ENCODE measurements at places on chromosomes 13 and 19. TPM values are rescaled to one million over a fixed set of nuclear protein-coding genes. Genes with fewer than 3 reads are reported as not detected.

Gene FSD1
- not detected for total RNA-seq

GRCh38 chr19:7607874-7608560 lies 12.4 kb downstream of the CAMSAP3 start:
- no peak overlapping the region for H3K4me3 ChIP-seq
- H3K27ac ChIP-seq = no peak overlapping the region
- H3K27me3 ChIP-seq = no peaks in the 10 kb centered on the region
- no peak for DNase-seq
- H3K36me3 ChIP-seq = peaks cover 6% of the 10 kb centered on the region

Gene BCAM
- total RNA-seq = 20.2 TPM

DNA sequence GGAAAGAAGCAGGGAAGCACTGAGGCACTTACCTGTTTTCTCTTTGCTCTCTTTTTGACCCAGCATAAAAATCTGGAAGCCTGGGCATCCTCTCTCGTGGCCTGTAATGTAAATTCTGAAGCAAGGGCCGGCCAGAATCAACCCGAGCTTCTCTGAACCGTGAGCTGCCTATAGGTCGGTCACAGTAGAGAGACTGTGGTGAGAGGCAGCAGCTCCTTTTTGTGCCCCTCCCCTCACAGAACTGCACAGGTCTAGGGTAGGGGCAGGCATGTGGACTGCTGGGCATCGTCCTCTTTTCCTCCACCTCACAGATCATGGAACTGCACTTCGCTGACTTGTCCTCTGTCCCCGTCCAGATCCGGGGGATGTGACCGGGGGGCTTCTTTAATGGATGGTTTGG lies 12.5 kb downstream of the FAM124A start:
- no peaks in the 10 kb centered on the region for H3K36me3 ChIP-seq
- H3K27me3 ChIP-seq = no peaks in the 10 kb centered on the region
- peaks cover 3% of the 10 kb centered on the region for H3K4me1 ChIP-seq
- H3K4me3 ChIP-seq = no peak overlapping the region
- H3K27ac ChIP-seq = no peak overlapping the region

DNA sequence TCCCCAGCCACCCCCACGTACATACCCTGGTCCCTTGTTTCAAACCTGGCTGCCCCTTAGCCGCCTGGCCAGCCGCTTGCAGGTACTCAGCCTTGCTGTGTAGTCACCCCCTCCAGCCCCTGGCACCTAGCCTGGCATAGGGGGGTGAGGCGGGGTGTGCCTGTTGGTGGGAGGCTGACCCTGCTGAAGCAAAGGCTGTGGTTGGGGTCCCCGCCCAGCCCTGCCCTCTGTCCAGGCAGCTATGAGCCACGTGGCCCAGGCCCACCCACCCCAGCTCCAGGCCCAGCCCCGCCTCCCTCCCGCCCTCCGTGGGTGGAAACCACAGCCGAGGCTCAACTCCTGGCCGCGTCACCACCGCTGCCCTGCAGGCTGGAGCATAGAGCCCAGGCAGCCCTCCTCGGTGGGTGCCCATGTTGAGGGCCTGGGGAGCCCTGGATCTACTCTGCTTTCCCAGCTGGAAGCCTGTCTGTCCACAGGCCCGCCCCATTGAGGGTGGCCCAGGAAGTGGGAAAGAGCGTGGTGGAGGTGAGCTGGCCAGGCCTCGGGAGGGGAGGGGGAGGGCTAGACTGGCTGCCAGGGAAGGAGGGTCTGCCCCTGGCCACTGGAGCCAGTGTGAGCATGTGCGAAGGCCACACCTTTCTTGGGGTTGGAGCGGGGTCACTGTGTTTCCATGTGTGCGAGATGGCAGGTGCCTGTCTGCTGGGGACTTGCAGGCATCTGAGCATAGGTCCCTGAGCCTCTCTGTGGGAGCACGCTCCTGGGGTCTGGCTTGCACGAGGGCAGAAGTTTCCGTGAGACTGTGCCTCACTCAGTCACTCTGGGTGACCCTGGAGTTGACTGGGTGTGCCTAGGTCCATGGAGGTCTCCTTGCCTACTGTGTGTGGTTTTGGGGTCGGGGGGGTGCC lies 31.0 kb downstream of the PAK4 start:
- no peak overlapping the region for H3K4me3 ChIP-seq
- H3K4me1 ChIP-seq = peaks cover 50% of the 10 kb centered on the region
- H3K36me3 ChIP-seq = no peaks in the 10 kb centered on the region

DNA sequence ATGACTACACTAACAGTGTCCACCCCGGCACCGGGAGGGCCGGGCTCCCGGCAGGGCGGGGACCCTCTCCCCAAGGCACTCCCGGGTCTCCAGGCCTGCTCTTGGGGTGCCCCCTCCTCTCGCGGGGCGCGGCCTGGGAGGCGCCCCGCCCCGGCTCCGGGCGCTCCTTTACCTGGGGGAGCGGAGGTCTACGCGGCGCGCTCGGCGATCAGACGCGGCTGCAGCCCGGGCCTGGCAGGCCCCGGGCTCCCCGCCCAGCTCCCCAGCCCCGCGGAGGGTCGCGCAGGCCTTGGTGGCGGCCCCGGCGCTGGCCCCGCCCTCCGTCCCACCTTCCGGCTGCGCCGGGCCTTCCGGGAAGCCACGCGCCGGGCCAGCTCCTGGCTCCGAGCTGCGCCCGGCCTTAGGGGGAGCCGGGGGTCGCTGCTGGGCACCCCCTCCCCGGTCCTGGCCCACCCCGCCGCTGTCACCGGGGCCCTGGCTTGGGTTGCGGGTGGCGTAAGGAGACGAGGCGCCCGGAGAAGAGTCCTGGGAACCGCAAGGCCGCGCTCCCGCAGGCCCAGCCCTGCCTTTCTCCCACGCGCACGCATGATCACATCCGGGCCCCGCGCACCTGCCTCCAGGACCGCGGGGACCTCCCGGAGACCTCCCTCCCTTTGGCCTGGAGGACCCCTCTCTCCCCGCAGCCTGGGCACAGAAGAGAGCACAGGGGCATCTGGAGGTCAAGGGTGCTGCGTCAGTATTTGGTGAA lies at the start of gene C19orf12:
TSS of gene C19orf12 (minus strand) at position 309 of the 748 bp plus-strand sequence. CDS start 6,848 bp downstream, outside the sequence.
- peak within 1 kb of the TSS; percentile 98 for H3K27ac ChIP-seq
- H3K36me3 ChIP-seq = peaks cover 10% of the 10 kb centered on the region
- no peaks in the 10 kb centered on the region for H3K27me3 ChIP-seq
- DNase-seq = no peak
- peaks cover 57% of the 10 kb centered on the region for H3K4me1 ChIP-seq
- H3K4me3 ChIP-seq = peak within 1 kb of the TSS; percentile 79

Gene LILRA6
- total RNA-seq = 0.53 TPM

DNA sequence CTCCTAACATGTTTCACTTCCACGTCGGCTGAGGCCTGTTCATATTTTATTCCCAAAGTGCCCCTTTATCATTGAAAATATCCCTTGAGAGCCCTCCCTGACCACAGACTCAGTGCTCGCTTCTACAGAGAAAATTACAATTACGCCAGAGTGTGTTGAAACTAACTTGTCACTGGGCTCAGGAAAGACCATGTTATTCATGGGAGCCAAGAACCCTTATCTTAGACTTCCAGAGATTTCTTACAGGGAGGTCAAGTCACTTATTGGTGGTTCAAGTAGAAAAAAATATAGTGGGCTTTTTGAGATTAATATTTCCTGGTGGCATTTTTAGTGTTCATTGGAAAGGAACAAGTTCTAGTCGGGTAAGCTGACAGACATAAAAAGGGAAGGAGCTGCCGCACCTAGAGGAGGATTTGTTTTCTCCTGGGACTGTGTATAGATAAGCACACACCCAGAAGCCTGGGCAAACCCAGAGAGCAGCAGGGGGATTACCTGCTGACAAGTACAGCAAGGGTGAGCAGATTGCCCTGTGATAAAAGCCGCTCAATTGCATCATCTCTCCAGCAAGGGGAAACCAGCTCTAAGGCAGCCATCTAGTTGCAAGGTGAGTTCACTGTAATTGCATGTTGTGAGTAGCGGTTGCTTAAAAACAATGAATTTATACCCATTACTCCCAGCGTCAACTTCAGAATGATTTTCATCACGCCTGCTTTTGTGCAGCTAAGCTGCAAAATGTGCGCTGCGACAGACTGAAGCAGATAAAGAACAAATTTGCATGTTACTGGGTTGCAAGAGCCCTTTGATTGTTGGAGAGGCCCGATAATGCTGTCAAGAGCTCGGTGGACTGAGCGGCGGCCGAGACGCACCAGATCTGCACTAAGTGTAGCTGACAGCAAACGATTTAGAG lies 46.2 kb downstream of the DCT start:
- H3K27me3 ChIP-seq = no peaks in the 10 kb centered on the region
- H3K27ac ChIP-seq = no peak overlapping the region
- H3K4me1 ChIP-seq = no peaks in the 10 kb centered on the region
- no peaks in the 10 kb centered on the region for H3K36me3 ChIP-seq
- no peak overlapping the region for H3K4me3 ChIP-seq

Gene HNRNPA1L2
- total RNA-seq = 2.0 TPM

Gene LIM2
- total RNA-seq = not detected

DNA sequence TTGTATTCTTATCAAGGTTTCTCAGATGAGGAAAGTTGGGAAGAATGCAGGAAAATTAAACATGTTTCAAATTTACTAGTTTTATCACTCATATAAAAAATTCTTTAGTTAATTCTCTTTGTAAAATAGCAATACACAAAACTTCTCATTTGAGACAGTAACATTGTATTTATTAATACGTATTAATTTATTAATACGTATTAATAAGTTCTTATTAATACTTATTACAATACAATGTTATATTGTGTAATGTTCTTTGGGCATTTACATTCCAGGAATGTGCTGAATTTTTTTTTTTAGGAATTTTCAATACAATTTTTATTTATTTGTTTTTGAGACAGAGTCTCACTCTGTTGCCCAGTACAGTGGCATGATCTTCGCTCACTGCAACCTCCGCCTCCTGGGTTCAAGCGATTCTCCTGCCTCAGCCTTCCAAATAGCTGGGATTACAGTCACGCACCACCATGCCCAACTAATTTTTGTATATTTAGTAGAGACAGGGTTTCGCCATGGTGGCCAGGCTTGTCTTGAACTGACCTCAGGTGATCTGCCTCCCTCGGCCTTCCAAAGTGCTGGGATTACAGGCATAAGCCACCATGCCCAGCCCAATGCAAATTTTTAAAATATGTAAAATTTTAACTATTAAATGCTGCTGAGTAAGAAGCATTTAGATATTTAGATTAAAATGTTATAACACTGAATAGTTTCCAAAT lies 31.6 kb downstream of the MBNL2 start:
- H3K27ac ChIP-seq = no peak overlapping the region
- H3K36me3 ChIP-seq = no peaks in the 10 kb centered on the region
- peaks cover 65% of the 10 kb centered on the region for H3K4me1 ChIP-seq
- no peaks in the 10 kb centered on the region for H3K27me3 ChIP-seq
- H3K4me3 ChIP-seq = no peak overlapping the region
- no peak for DNase-seq

Gene VSIG10L
- total RNA-seq = 55.2 TPM

Gene N4BP2L1
- total RNA-seq = 23.6 TPM

DNA sequence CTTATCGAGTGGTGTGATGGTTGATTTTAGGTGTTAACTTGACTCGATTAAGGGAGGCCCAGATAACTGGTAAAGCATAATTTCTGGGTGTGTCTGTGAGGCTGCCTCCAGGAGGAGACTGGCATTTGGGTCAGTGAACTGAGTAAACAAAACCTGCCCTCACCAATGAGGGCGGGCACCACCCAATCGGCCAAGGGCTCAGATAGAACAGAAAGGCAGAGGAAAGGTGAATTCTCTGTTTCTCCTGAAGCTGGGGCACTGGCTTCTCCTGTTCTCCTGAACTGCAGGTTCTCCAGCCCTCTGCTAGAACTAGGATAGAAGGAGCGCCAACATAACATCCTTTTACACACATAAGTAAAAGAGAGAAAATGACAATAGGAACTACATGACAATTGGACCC lies 35.1 kb downstream of the ESD start:
- no peak for DNase-seq
- no peak overlapping the region for H3K27ac ChIP-seq
- H3K27me3 ChIP-seq = no peaks in the 10 kb centered on the region
- peaks cover 6% of the 10 kb centered on the region for H3K4me1 ChIP-seq

GRCh38 chr19:35787227-35787799 lies 11.9 kb downstream of the ARHGAP33 start:
- H3K36me3 ChIP-seq = peaks cover 33% of the 10 kb centered on the region
- no peak overlapping the region for H3K27ac ChIP-seq
- no peaks in the 10 kb centered on the region for H3K4me1 ChIP-seq
- H3K27me3 ChIP-seq = no peaks in the 10 kb centered on the region

GRCh38 chr13:50843257-50844083 lies at the start of gene DLEU7:
Gene DLEU7, minus strand, starts transcription at chr13:50843692. Its CDS starts 46 bp downstream, at chr13:50843646.
- H3K27ac ChIP-seq = no peak within 1 kb of the TSS
- H3K4me1 ChIP-seq = peaks cover 7% of the 10 kb centered on the region
- no peaks in the 10 kb centered on the region for H3K36me3 ChIP-seq
- H3K27me3 ChIP-seq = peaks cover 54% of the 10 kb centered on the region
- H3K4me3 ChIP-seq = no peak within 1 kb of the TSS

Gene GNG7
- total RNA-seq = 1.7 TPM

GRCh38 chr13:73803997-73804396 lies 330.2 kb downstream of the KLF12 start:
- H3K27ac ChIP-seq = no peak overlapping the region
- no peaks in the 10 kb centered on the region for H3K4me1 ChIP-seq
- no peaks in the 10 kb centered on the region for H3K27me3 ChIP-seq
- no peak overlapping the region for H3K4me3 ChIP-seq
- DNase-seq = no peak
- no peaks in the 10 kb centered on the region for H3K36me3 ChIP-seq

DNA sequence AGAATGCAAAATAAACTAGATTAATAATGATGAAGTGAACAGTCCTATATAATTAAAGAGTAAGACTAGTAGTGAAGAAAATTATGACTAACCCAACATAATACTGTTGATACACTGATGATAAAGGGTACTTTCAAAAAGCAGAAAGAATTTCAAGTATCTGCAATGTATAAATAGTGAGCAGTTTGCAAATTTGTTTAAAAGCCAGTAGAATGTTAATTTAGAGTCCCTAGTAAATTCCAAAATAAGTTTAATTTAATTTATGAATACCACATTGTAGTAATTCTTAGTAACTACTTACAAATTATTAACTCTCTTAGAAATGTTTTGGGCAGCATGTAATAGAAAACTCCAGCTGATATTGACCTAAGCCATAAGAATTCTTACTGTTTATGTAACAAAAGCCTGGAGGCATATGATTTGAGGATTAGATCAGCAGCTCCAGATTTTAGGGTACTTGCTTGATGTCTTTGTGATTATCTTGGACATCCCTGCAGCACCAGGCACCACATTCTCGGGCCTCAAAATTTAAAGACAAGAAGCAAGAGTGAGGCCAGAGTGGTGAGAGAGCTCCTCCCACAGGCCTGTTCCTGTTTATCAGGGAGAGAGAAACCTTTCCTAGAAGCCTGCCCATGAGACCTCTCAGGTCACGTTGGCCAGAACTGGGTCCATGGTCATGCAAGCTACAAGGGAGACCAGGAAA lies 67.6 kb upstream of the TDRD3 start:
- no peak overlapping the region for H3K4me3 ChIP-seq
- no peak overlapping the region for H3K27ac ChIP-seq
- H3K27me3 ChIP-seq = no peaks in the 10 kb centered on the region
- H3K36me3 ChIP-seq = no peaks in the 10 kb centered on the region
- no peaks in the 10 kb centered on the region for H3K4me1 ChIP-seq

- H3K4me1 ChIP-seq = no peaks in the 10 kb centered on the region
- DNase-seq = no peak
- H3K27ac ChIP-seq = no peak overlapping the region
- H3K4me3 ChIP-seq = no peak overlapping the region
Observed at GRCh38 chr19:7301525-7301924, 7.3 kb upstream of the INSR start.

DNA sequence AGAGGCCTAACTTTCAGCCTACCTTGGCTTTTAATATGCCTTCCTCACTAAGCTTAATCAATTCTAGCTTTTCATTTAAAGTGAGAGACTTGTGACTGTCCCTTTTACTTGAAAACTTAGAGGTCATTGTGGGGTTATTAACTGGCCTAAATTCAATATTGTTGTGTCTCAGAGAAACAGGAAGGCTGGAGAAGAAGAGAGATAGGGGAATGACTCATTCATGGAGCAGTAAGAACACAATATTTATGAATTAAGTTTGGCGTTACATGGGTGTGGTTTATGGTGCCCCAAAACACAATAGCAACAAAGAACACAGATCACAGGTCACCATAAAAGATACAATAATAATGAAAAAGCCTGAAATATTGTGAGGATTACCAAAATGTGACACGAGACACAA lies 612.1 kb downstream of the TBC1D4 start:
- no peaks in the 10 kb centered on the region for H3K27me3 ChIP-seq
- H3K4me3 ChIP-seq = no peak overlapping the region
